ENCODE measurements at places on chromosomes 2 and 18. TPM values are rescaled to one million over a fixed set of nuclear protein-coding genes. Genes with fewer than 3 reads are reported as not detected.

DNA sequence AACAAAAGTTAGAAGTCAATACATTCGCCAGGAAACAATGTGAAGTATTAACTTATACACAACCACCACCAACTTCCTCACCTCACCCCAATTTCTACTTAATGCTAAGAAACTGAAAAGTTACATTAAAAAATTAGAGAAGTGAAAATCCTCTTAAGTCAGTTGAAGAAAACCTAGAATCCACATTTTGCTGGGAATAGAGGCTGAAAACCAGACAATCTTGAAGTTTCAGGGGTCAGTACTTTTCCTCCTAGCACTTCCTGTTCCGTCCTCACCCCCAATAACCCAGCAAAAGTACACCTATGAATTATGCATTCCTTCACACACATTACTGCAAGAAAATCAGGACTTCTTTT is 6.3 kb downstream of the YES1 start:
- no peaks in the 10 kb centered on the region for H3K27me3 ChIP-seq

DNA sequence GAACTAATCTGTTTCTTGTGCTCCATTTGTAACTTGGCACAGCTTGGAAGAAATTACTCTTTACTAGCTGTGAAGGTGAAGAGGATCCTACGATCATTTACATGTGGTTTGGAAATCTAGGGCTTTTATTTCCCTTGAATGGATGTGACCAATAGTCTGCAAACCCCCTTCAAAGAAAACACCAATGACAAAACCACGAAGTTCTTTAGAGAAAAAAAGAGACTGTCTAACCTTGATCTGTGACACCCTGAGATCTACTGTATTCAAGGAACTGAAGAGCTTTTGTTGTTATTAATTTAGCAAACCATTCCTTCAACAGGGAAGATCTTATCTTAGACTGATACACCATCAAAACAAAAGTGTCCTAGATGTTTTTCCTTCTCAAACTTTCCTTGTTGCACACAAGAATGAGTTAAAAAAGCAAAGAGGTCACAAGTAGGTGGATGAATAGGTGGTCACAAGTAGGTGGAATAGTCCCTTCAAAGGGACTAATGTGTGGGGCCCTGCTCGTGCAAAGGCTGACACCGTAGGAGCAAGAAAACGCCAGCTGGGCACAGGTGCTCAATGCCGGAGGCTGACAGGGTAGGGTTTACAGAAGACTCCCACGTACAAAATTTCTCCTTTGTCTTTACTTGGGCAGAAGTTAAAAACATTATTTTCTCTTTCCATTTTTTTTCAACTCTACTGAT is 95.6 kb upstream of the ITGB6 start:
- H3K4me3 ChIP-seq, result no peak overlapping the region
- no peaks in the 10 kb centered on the region for H3K4me1 ChIP-seq
- DNase-seq, result no peak
- H3K27me3 ChIP-seq, result no peaks in the 10 kb centered on the region
- peaks cover 24% of the 10 kb centered on the region for H3K36me3 ChIP-seq

GRCh38 chr18:22871809-22872525 is 61.2 kb upstream of the RBBP8 start:
- no peak overlapping the region for H3K27ac ChIP-seq
- H3K36me3 ChIP-seq, result no peaks in the 10 kb centered on the region
- no peak for DNase-seq
- no peak overlapping the region for H3K4me3 ChIP-seq
- no peaks in the 10 kb centered on the region for H3K4me1 ChIP-seq

LAMA3 gene
- total RNA-seq, result 14.9 TPM

PHOSPHO2 gene
- 6.6 TPM for total RNA-seq

Data from Peyer's patch (tissue), 4 donors.